ENCODE measurements at places on chromosomes 2 and 18. TPM values are rescaled to one million over a fixed set of nuclear protein-coding genes. Genes with fewer than 3 reads are reported as not detected.

- no peak overlapping the region for H3K27ac ChIP-seq
- DNase-seq: no peak
- no peaks in the 10 kb centered on the region for H3K27me3 ChIP-seq
- no peak overlapping the region for H3K4me3 ChIP-seq
Measured at GRCh38 chr18:69267895-69268294, 132.8 kb upstream of the DOK6 start.

Gene POMC
- 4.1 TPM for total RNA-seq

Gene ACYP2
- total RNA-seq: 12.9 TPM

GRCh38 chr2:28429636-28430376 lies 37.1 kb downstream of the FOSL2 start:
- peaks cover 49% of the 10 kb centered on the region for H3K4me1 ChIP-seq
- H3K4me3 ChIP-seq: no peak overlapping the region
- DNase-seq: no peak
- H3K36me3 ChIP-seq: no peaks in the 10 kb centered on the region
- H3K27me3 ChIP-seq: no peaks in the 10 kb centered on the region

Gene HOXD8
- total RNA-seq: not detected

Gene UPP2
- total RNA-seq: not detected

Gene HES6
- 3.2 TPM for total RNA-seq

DNA sequence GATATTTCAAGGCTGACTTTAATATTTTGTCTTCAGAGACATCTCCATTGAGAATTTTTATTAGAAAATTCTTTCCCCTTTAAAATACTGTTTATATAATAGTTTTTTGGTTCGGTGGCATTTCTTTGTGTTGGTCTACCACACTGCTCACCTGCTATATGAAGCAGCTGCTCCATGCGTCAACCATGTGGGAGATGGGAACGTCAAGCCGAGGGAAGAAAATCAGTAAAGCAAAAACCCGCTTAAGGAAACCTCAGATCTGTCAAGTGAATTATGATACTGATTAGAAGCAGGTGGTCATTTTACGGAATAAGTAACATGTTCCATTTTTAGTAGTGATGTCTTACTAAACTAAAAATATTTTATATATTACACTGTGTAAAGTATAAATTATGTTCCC lies 5.6 kb upstream of the TMEM17 start:
- H3K27me3 ChIP-seq: peaks cover 23% of the 10 kb centered on the region
- H3K4me1 ChIP-seq: no peaks in the 10 kb centered on the region
- no peak overlapping the region for H3K27ac ChIP-seq

DNA sequence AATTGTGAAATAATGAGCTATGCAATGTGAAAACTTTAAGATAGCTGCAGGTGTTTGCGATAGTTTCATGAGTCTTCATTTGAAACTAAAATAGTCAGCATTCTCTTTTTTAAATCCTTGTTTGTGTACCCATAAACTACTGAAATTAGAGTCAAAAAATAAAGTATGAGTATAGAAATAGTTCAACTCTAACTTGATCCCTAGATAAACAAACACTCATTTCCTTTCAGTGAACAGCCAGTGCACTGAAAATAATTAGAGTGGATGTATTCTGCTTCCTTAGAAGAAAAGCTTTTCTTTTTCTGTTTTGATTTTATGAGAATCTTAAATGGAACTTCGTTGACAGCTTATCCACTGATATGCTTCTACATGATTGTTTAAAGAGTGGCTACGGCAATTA lies 1033.4 kb downstream of the SOCS6 start:
- DNase-seq: no peak
- no peaks in the 10 kb centered on the region for H3K36me3 ChIP-seq
- no peaks in the 10 kb centered on the region for H3K4me1 ChIP-seq
- H3K4me3 ChIP-seq: no peak overlapping the region
- no peak overlapping the region for H3K27ac ChIP-seq

GRCh38 chr2:216001216-216002100 lies 11.9 kb downstream of the MREG start:
- H3K4me1 ChIP-seq: peaks cover 50% of the 10 kb centered on the region
- no peak overlapping the region for H3K27ac ChIP-seq
- DNase-seq: no peak
- peaks cover 12% of the 10 kb centered on the region for H3K36me3 ChIP-seq
- no peak overlapping the region for H3K4me3 ChIP-seq
- H3K27me3 ChIP-seq: no peaks in the 10 kb centered on the region

DNA sequence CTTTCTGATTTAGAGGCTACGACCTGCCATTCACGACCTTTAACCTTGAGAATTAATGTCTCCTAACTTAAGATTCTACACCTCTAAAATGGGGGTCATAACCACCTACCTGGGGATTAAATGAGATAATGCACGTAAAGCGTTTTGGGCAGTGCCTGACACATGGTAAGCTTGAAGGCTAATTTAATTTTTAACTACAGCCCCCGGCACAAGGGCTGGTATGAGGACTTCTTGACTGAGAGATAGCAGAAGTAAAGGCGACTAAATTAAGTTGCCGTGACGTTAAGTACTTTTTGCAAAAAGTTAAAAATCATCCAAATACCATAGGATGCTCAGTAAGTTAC lies 549 bp downstream of the MRPL35 start:
- no peak for DNase-seq
- peak overlapping the region; percentile 95 for H3K4me3 ChIP-seq
- peaks cover 4% of the 10 kb centered on the region for H3K36me3 ChIP-seq
- H3K27me3 ChIP-seq: no peaks in the 10 kb centered on the region

DNA sequence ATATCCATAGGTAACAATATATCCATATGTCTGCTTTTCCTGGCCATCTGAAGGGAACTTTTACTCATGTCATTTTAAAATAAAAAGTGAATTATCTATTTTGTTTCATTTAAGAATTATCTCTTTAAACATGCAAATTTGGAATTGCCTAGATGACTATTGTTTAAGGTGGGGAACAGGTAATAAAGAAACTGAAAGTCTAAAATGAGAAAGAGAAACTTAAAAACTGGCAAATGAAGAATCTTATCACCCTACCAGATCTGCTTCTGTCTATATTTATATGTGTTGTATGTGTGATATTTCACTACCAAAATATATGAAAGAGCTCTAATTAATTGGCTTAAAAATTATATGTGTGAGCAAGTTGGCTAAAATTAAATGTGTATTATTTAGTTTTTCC lies 243.2 kb upstream of the KCNH7 start:
- no peak overlapping the region for H3K4me3 ChIP-seq
- no peak overlapping the region for H3K27ac ChIP-seq
- no peaks in the 10 kb centered on the region for H3K36me3 ChIP-seq
- H3K27me3 ChIP-seq: no peaks in the 10 kb centered on the region

Gene TUBB6
- 0.69 TPM for total RNA-seq

- peak; percentile 12 for DNase-seq
- H3K27me3 ChIP-seq: no peaks in the 10 kb centered on the region
- H3K27ac ChIP-seq: no peak overlapping the region
Measured at GRCh38 chr18:14086458-14087231, 45.6 kb downstream of the ZNF519 start.

All from activated CD4-positive, alpha-beta T cell treated with anti-CD3 and anti-CD28 coated beads, Interleukin-2, amount 10 ng/mL, durations not matched to agents 7 days and 5 days (primary cell).